ENCODE measurements at places on chromosomes 6 and 20.
A peak's percentile ranks its signal among the peaks of the same experiment; 100 is the strongest.

- no peak for DNase-seq
These were observed 41.7 kb upstream of the PRELID3B start for GRCh38 chr20:59084041-59084850.

- no peak for DNase-seq
These were observed 460.0 kb upstream of the NOX3 start for GRCh38 chr6:155915651-155916050.

DNA sequence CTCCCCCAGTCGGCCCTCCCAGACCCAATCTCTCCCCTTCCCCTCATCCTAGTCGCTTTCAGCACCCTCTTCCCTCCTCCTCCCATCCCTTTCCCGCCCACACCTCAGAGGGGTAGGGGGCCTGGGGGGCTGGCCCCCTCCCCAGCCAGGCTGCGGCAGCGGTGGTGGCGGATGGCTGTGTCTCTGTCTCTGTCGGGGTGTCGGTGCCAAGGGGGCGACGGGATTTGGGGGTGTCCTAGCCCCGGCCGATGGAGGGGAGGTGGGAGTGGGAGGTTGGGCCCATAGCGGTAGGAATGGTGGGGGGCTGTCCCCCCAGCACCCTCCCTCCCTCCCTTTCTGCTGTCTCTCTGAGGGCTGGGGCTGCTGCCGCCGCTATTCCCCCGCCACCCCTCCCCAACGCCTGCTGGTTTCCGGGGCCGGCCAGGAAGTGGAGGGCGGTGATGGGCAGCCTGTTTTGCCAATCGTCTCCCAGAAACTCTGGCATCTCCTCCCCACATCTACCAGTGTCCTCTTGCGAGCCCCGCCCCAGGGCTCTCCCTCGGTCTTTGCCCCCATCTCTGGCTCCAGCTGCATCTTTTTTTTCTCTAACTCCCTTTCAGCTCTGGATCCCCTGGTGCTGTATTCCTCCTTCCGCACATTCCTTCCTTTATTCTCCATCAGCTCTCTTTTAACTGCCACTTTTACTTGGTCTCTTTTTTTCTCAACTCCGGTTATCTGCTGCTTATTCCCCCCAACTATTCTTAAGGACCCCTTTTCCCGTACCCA is at the start of gene AGPAT1:
TSS of gene AGPAT1 (minus strand) at position 374 of the 765 bp plus-strand sequence. CDS start 4,588 bp downstream, outside the sequence.
- peak; percentile 98 for DNase-seq

- no peak for DNase-seq
These were observed 111.1 kb upstream of the RIN2 start for GRCh38 chr20:19646963-19647362.

DNA sequence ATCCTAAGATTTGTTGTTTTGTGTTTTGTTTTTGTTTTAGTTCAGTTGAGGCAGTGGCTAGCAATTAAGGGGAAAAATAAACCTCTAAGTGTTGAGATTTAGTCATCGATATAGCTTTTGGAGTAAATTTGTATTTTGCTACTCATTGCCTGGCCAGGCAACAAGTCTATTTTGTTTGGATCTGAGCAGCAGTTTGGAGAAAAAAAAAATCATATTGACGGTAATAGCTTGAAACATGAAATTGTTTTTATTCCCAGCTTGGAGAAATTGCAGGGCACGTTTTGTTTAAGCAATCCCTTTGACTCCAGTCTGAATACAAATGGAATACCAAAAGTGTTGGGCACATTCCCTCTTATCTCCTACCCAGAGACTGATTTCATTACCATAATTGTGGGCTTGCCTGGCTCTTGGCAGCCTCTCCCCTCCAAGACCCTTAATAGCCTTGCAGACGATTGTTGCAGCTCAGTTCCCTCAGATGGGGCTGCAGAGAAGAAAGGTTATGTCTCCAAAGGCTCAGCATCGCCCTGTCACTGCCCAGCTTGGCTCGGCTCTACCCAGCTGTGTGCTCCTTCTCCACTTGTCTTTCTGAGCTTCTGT is 56.0 kb downstream of the ISM1 start:
- no peak for DNase-seq

DNA sequence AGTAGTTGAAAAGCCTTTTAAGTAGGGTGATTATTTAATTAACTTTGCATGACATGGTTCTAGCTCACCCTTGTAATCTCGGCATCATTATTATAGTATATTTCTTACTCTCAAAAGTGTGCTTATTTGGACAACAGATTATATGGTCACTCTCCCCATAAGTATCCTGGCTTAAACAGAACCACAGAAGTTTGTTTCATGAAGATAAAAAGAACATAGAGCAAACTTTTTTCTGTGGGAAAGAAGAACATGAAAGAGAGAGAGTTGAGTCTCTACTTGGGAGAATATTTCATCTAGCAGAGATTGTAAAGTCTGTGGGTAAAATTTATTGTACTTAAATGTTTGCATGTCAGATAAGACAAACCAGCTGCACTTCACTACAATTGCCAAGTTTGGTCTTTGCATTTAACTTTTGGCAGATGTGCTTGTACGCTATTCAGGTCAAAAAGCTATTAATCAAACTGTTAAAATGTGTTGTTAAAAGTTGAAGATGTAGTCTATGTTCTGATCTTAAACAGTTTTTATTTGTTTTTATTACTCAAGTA is 33.4 kb upstream of the PRIM2 start:
- DNase-seq = no peak

- DNase-seq = peak; percentile 71
These were observed 1.9 kb upstream of the EDN1 start for GRCh38 chr6:12288211-12288618.

DNA sequence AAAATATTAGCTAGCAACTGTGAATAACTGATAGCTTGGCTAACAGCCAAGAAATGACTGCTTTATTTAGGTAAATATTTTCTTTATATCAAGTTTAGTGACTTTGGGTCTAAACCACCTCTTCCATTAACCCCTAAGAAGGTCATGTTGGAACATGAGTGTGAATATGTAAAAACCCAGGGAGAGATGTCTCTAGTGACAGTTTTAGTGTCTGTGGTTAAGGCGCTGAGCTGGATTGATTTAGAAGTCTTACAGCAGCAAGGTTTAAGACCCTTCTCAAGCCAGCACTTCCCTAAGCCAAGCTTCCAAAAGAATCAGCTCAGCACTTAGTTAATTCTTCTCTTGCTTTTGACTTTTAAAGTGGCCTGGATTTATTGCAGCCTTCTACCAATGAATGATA is 11.4 kb upstream of the SIRT5 start:
- no peak for DNase-seq

- no peak for DNase-seq
These were observed 857 bp downstream of the TAP2 start for GRCh38 chr6:32837651-32838113.

- DNase-seq = no peak
These were observed 268.2 kb downstream of the SAMD5 start for GRCh38 chr6:147776631-147777213.

DNA sequence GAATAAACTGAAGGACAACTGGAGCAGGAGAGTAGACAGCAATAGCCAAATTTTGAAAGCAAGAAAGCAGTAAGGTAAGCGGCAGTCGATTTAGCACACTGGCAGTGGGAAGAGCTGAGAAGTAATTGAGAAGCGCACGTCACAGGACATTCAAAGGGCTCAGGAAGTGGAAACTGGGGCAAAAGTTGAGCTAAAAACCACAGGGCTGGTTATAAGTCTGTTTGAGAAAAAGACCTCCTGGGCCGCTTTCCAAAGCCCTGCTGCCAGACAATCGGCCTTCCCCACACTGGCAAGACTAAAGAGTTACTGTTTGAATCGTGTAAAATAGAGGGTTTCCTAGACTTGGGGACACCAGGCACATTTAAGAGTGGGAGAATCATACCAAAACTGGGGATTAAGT is 161.4 kb downstream of the DNAH8 start:
- DNase-seq = no peak

- no peak for DNase-seq
These were observed 165.4 kb upstream of the CHD6 start for GRCh38 chr20:41783423-41784208.

DNA sequence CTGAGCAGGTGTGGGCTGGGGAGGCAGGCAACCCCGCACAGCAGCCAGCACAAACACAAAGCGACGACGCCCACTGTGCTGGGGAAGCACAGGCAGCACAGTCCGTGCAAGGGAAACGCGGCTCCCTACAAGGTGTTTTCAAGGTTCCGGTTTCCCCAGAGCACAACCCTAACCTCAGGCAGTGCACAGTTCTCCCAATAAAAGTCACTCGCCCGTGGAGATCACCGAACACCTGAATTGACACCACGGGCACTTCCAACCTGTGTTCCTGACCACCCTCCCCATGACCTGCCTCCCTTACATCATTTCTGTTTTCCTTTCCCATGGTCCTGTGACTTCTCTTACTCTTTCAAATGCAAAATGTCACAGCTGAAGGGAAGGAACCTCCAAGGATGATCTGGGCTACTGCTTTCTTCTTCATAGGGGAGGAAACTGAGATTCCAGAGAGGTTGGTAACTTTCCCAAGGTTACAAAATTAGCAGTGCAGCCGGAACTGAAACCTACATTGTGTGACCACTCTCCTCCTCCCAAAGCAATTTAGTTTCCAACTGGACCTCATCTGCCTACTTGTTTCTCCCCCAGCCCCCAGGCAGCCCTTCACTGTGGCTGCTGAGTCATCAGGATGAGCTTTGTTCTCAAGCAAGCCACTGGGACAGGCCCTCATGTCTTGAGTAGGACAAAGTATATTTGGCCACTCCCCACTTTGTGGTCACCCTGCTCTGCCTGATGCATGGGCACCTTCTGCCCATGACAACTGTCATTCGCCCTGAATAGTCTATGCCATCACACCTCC is 125.3 kb downstream of the ATXN1 start:
- no peak for DNase-seq

- no peak for DNase-seq
These were observed 734.9 kb upstream of the FLRT3 start for GRCh38 chr20:15072316-15072715.

- DNase-seq = no peak
These were observed 19.9 kb upstream of the THEMIS start for GRCh38 chr6:127920804-127921203.

GRCh38 chr6:10441004-10441654 is 26.3 kb upstream of the TFAP2A start:
- DNase-seq = no peak

GRCh38 chr6:110020888-110021287 is 42.8 kb downstream of the GPR6 start:
- no peak for DNase-seq
